NCI-H2029 (cell line): ENCODE measurements at places on chromosomes 3 and 15.

DNA sequence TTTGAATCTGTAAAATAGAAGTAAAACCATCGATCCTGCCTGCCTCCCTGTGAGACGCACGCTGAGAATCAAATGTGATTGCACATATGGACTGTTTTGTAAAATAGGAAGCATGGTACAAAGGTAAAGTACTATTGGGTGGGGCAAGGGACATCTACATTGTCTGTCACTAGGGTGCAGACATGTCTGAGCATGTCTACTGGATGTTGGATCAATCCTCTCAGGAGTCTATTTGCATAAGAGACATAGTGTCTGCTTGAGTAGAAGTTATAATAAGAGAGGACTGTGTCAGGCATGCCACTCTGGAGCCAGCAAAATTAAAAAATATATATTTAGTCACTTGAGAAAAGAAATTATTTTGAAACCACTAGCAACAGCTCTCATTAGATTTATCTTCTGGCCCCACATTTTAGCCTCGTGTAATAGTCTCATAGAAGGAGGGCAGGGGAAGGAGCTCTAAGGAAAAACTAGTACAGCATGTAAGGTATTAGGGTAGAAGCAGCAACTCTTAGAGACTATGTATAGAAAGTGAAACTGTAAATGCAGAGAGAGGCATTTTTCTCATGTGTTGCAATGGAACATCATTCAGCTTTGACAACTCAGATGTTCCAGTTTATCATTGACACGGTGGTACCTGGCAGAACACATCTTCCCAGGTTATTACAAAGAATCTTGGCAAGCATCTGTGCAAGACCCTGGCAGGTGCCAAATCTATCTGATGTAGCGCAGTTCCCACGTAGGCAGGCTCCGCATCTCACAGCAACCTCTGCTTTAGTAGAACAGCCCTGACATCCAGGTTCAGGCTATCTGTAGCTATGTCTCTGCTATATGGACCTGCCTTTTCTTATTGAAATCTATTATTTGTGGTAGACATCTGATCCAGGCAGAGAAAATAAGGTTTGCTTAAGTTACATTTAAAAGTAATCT, 85.2 kb upstream of the CHL1 start:
- DNase-seq, result no peak

DNA sequence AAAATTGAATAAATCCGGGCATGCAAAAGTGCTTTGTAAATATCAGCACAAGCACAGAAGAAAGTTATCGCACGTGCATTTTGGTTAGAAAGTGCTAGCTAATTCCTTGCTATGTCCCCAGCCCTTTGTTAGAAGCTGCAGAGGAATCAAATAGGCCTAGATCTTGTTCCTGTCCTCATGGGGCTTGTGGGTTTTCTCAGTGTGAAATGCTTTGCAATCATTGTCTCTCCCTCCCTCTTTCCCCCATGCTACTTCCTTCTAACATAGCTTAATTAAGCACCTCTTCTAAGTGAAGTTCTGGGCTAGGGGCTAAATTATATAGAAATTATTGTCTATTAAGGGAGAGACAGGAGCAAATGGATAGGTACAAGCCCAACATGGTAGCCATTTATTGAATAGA, 271.7 kb downstream of the RPLP1 start:
- DNase-seq, result no peak

DNA sequence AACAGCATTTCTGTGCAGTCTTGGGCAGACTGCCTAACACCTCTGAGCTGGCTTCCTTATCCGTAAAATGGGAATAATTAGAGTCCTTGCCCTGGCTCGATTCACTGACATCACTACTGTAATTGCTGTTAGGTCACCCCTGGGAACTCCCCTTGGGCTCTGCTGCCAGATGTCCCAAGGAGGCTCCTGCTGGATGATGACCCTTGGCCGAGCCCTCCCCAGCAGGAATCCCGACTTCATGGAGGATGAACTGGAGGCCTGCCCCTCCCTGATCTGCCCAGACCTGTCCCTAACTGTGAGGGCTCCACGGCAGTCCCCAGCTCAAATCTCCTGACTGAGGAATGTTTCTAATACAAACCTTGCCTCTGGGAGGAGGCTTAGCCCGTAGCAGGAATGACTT, 18.0 kb downstream of the ESYT3 start:
- DNase-seq, result no peak

DNA sequence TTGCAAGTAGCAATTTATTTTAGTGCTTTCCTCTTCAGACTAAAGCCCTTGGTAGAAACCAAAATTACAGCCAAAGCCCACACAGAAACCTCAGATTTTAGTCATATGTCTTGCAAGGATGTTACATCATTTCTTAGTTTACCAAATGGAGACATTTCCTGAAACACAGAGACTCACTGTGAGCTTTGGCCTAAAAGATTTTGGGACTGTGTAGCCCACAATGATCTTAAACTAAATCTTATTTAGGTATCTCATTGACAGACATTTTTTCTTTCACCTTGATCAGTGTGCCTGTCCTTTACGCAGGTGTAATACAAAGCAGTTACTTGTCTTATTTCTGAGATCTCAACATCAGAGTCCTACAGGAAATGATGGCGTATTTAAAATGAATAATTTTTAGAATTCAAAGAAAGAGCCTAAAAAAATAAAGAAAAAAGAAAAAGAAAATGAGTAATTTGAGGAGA, 27.8 kb upstream of the AP4E1 start:
- no peak for DNase-seq

DNA sequence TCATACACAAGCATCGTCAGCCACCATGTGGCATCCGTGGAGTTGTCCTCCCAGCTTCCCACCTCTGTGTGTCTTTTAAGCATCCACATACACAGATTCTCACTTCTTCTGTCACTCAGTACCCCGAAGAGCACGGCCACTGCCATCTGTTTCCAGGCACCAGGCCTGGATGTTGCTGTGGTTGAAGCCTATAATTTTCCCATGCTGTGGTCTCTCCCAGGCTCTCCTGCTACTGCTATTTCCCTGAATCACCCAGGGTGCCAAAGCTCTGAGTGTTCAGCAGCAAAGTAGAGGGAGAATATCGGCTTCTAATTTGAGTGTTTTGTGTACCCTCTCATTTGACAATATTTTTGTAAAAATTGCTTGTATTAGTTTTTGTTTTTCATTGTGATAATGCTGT, 265.7 kb downstream of the DIPK2A start:
- no peak for DNase-seq

- DNase-seq, result no peak
Observed at GRCh38 chr3:12323237-12323636, 34.4 kb downstream of the PPARG start.

DNA sequence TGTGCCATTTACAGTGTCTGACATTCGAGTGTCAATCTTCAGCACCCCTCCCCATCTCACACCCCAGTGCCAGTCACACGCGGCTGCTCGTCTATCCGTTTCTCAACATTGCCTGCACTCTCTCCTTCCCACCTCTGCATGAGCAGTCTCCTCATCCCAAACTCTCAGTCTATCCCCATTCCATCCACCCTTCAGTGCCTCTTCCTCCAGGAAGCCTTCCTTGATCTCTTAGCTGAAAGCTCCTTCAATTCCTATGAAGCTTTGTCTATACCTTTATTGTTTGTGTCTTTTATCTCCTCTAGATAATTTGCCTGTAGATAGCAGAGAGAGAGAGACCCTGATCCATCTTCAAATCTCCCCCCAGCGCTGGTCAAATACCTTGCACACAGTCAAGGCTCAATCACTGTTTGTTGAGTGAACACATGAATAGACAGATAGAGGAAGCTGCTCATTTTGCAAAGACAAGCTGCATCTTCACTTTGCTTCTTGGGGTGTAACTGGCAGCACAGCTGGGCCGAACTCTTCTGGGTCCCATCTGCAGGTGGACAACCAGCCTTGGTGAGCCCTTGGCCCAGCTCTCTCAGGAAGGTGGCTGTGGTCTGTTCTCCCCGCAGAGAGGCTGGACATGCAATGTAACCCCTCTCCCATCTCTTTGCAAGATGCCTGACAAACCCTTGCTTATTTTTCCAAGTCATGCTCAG, 52.8 kb downstream of the ITGA11 start:
- DNase-seq, result no peak

GRCh38 chr15:57591822-57592367, at the start of gene MYZAP:
Gene MYZAP (plus strand): TSS chr15:57591904. CDS start chr15:57592035, 131 bp downstream.
- no peak for DNase-seq

GRCh38 chr3:76352051-76352450, 566.7 kb upstream of the ZNF717 start:
- DNase-seq, result no peak

- no peak for DNase-seq
Observed at GRCh38 chr3:50539356-50540286, 27.9 kb downstream of the C3orf18 start.

DNA sequence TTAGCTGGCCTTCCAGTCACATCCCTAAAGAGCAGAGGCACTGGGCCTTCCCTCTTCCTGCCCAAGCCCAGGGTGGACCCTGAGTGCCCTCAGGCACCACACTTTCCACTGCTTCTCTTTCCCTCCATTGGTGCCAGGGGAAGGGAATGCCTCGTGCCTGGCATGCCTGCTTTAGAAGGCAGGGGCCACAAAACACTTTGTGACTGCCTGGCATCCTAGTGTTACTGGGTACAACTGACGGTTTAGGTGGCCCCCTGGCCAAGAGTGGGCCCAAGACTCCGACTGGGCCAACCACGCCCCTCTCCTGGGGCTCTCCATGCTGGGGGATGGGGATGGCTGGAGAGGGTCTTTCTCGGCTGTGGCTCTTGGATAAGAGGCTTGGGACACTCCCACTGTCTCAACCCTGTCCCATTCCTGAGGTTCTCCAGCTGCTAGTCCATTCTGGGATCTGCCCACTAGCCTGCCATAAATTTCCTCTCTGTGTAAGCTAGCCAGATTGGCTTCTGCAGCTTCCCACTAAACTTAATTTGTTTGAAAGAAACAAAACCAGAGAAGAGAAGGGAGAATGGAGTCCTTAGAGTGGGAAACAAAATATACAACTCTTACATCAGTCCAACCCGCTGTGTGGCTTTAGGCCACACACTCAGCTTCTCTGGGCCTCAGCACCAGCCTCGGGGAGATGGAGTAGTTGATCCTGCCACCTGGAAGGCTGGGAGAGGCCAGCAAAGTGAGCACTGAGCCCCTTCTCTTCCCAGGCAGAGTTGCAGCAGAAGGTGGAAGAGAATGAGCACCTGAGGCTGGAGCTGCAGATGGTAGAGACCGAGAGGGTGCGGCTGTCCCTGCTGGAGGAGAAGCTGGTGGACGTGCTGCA, 24.1 kb upstream of the GP9 start:
- DNase-seq, result no peak

DNA sequence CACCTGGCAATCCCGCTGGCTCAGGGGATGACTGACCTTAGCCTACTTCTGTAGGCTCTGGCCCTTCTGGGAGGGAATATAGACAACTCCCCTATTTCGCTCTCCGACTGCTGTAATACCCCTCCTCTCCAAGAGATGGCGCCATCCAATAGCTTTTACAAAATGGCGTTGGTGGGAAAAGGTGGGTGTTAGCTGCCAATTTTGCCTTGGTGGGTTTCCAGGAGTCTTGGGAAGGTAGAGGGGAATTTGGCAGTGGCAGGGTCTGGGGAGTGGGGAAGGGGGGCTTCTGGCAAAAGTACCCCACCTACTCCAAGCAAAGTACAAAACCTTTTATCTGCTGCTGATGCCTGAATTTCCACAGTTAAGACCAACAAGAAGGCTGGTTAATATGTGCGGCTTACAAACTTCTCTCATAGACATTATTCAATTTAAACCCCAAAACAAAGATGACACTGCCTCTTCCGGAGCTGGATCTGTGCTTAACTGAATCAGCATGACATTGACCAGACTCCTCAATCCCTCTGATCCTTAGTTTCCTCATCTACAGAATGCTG, 62.1 kb downstream of the RASGRF1 start:
- no peak for DNase-seq

- DNase-seq, result no peak
Observed at GRCh38 chr3:15953841-15954240, 156.1 kb upstream of the ANKRD28 start.

GRCh38 chr3:20218215-20218614, 32.2 kb upstream of the SGO1 start:
- no peak for DNase-seq

- no peak for DNase-seq
Observed at GRCh38 chr3:41026394-41027177, 172.7 kb upstream of the CTNNB1 start.

DNA sequence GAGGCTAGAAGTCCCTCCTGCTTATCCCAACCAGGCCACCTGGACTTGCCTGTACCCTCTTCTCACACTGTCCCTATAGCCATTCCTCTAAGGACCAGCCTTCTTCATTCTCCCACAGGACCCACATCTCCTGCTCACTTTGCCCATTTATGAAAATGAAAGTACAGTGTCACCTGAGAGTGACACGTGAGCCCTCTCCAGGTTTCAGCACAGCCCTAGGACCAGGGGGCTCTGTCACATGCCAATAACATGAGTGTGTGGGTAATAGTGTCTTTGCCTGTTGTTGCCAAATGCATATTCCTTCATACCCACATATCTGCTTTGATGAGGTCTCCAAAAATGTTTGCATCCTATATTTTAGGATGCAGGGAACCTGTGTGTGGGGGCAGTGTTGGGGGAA, 42.3 kb upstream of the TNFAIP8L3 start:
- DNase-seq, result no peak

- DNase-seq, result no peak
Observed at GRCh38 chr3:140601881-140602280, 76.0 kb upstream of the TRIM42 start.

- no peak for DNase-seq
Observed at GRCh38 chr15:23835953-23836352, 148.8 kb upstream of the NDN start.

GRCh38 chr15:40463279-40463678, 7.5 kb upstream of the CHST14 start:
- no peak for DNase-seq

DNA sequence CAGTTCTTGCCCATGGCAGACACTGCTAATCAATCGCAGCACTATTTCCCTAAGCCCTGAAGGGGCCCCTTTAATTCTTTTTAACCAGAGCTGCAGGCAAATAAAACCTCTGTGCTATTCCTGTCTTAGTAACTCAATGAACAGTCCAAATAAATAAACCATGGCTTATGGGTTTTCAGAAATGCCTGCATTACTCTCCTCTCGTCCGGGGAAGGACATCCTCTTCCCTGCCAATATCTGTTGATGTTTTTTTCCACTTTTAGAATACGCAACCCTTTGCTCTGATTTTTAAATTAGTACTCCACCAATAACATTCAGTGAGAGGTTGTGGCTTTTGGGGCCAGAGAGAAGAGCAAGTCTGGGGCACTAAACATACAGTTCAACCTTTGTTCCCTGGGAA, 35.2 kb upstream of the PRICKLE2 start:
- DNase-seq, result no peak

- no peak for DNase-seq
Observed at GRCh38 chr3:123331006-123331405, 117.9 kb downstream of the ADCY5 start.
